Renal cortical epithelial cell (primary cell): ENCODE measurements at places on chromosomes 7 and 10.

- no peak for DNase-seq
Measured at GRCh38 chr7:15218261-15218660, 315.7 kb upstream of the DGKB start.

GRCh38 chr7:116122972-116123595 lies 87.3 kb upstream of the TES start:
- DNase-seq, result peak; percentile 65

GRCh38 chr7:127375631-127376030 lies 16.9 kb downstream of the ZNF800 start:
- no peak for DNase-seq

DNA sequence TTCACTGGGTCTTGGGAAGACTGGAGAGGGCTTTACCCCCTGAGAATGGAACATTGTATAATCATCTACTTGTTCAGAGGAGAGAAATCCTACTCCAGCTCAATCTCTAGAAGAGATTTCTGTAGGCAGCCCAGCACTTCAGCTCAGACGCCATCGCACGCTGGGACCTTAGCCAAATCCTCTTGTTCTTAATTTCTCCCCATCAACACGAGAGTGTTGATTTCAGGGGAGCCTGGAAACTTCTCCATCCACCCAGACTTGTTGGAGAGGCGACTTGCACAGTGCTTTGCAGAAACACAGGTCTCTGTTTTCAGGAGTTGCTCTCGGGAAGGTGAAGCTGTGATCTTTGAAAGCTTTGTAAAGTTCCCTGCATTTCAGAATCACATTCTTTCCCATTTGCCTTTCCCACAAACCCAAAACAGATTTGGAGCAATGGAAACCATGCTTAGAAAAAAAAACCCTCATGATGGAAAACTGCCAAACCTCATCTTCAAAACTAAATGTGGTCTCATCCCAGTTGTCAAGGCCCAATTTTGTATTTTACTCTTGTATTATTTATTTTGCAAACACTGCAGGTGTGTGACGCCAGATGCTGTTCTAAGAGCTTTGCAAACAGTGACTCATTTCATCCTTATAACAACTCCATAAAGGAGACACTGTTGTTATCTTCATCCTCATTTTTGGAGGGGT lies 60.9 kb downstream of the CALML3 start:
- DNase-seq, result no peak
